ENCODE measurements at places on chromosomes 11 and 22.

DNA sequence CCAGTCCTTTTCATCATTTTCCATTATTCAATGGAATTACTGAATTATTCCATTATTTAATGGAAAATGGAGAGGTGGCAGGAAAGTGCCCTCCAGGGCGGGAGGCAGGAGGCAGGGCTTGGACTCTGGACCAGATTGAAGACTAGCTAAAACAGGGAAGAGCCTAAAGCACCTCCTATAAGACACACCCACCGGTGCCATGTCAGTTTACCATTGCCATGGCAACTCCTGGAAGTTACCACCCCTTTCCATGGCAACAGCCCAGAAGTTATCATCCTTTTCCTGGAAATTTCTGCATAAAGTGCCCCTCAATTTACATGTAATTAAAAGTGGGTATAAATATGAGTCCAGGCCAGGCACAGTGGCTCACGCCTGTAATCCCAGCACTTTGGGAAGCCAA, 443.7 kb downstream of the TBC1D22A start:
- DNase-seq, result no peak

- no peak for DNase-seq
Measured at GRCh38 chr11:120424185-120424969, 87.2 kb upstream of the GRIK4 start.

DNA sequence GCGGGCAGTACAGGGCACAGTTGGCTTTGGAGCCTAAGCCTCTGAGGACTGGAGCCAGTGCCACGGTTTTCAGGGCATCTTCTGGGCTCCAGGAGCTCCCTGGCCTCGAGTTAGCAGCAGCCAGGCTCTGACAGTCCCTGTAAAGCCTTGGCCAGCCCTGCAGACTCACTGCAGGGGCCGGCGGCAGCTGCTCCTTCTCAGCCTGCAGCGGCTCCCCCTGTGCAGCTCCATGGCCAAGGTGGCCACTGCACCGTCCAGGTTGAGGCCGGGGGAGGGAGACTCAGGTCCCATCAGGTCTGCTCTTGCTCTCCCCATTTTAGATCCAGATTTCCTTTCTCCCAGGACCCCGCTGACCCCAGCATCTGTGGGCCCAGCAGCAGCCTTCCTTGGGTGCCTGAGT, 1461.1 kb downstream of the BRD1 start:
- DNase-seq, result no peak

GRCh38 chr11:69240332-69241074, 53.5 kb upstream of the MYEOV start:
- no peak for DNase-seq

- no peak for DNase-seq
Measured at GRCh38 chr22:32414191-32414590, 2.1 kb upstream of the RTCB start.

- DNase-seq, result no peak
Measured at GRCh38 chr11:91698845-91699244, 525.8 kb upstream of the FAT3 start.

DNA sequence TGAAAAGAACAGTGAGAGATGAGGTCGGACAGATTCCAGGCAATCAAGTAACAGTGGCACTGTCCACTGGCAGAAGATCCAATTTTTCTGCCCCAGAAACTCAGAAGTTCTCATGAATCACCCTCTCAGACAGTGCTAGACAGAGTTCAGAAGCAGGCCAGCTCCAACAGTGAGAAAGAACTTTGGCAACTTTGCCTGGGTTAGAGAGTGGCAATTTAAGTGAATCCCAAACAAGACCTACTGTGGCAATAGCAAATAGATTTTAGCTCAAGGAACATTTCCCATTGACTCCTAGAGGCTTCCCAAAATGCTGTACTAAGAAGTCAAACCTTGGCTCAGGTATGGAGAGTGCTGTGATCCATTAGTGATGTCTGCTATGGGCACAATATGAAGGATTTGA, 12.3 kb downstream of the CD44 start:
- no peak for DNase-seq

DNA sequence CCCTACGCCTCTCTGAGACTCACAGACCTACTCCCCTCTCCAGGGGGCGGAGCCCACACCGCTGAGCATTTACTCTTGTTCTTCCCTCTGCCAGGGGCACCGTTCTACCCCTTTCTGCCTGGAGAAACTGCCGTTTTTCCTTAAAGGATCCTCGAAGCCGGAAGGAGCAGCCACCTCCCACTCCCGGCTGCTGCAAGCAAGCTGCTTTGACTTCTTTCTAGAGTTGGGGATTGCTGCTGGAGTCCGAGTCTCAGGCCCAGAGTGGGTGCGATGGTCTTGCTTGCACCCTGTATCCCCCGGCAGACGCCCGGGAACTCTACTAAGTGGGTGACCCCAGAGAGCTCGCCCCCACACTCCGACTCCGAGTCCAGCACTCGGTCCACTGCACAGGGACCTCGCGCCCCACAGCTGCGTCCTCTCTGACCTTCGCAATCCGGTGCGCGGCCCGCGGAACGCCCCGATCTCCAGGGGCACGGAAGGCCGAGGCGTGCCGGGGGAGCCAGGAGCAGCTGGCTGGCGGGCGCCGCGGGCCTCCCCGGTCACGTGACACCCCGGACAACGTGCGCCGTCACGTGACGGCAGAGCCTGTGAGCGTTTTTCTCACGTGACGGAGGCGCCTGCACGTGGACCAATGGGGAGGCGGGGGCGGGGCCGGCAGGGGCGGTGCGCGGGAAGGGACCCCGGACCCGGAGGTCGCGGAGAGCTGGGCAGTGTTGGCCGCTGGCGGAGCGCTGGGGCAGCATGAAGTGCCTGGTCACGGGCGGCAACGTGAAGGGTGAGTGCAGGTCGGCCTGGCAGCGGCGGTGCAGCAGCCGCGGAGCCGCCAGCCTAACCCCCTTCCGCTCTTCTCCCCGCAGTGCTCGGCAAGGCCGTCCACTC, at the start of gene RAD9A:
TSS of gene RAD9A (plus strand) at position 683 of the 879 bp plus-strand sequence. CDS start at position 742, 59 bp downstream.
- DNase-seq, result peak; percentile 93

GRCh38 chr22:36330655-36331305, 57.0 kb downstream of the MYH9 start:
- DNase-seq, result peak; percentile 35

DNA sequence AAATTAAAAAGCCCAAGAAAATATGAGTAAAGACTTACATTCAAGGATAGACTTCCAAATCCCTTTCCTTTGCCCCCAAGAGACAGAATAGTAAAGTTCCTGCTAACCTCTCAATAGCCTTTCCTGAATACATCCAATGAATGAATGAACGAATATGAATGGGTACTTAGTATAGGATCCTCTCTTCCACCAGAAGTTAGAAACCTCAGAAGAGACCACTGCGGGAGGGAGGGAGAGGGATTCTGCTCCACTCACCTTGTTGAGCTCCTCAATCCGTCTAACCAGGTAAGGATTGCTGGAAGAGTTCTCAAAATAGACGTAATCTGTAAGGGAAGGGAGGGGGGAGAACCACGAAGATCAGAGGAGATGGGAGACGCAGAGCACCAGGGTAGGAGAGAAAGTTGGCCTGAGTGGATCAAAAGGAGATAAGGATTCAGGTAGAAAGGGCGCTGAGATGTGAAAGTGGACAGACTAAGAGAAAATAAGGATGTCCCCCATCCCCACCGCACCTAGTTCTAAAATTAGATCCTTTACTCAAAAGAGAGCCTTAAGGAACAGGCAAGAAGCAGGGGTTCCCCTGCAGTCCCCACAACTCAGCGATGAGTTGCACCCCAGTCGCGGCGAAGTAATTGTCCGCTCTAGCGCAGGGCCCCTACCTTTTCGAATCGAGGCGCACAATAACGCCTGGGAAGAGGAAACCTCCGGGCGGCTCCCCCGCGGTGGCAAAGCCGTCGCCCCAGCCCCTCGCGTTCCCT, 1.1 kb downstream of the MTA2 start:
- DNase-seq, result no peak

DNA sequence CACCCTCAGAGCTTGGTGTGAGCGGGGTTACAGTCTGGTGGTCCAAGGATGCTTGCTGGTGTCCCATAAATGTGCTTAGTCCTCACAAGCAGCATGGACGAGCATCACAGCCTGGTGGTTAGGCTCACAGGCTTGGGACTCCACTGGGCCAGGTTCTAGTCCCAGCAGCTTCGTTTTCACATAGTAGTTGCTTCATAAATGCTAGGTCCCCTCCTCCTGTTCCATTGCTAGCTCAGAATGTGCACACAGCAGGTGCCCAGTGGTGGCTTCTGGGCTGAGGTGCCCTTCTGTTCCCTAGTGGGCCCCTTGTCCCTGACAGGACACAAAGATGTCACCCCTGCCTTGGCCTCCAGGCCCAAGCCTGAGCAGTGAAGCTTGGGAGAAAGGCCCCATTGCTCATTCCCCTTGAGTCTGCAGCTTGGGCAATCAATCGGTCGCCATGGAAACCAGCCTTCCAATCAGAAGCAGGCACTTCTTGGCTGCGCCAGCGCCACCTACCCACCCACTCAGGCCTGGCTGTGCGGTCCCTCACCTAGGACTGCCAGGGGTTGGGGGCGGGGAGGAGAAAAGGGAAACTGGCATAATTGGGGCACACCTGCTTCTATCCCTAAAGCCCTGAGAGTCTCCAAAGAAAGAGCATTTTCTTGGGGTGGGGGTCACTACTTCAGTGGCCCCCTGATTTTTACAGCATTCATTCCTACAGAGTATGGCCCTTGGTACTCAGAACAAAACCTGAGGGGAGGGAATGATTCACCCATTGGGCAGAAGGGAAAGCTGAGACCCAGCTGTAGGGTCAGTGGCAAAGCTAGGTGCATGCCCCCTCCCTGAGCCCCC, 48.1 kb downstream of the CYTH4 start:
- peak; percentile 47 for DNase-seq

GRCh38 chr11:126817096-126817495, 183.5 kb downstream of the KIRREL3 start:
- DNase-seq, result no peak

DNA sequence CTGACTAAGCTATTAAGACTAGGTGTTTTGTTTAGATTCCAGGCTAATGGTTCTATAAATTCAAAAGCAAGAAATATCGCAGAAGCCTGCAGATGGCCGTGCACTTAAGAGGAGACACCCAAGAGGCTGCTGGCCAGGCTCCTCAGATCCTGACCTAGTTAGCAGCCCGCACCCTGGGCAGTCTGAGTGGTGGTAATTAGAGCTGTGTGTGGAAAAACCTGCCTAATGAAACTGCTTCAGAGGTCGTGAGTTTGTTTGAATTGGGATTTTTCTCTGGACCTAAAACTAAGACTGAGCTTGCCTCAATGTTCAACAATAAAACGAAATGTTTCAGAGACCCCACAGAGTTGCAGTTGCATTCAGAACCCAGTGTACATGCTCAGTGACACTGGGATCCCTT, 627.7 kb downstream of the OPCML start:
- no peak for DNase-seq

DNA sequence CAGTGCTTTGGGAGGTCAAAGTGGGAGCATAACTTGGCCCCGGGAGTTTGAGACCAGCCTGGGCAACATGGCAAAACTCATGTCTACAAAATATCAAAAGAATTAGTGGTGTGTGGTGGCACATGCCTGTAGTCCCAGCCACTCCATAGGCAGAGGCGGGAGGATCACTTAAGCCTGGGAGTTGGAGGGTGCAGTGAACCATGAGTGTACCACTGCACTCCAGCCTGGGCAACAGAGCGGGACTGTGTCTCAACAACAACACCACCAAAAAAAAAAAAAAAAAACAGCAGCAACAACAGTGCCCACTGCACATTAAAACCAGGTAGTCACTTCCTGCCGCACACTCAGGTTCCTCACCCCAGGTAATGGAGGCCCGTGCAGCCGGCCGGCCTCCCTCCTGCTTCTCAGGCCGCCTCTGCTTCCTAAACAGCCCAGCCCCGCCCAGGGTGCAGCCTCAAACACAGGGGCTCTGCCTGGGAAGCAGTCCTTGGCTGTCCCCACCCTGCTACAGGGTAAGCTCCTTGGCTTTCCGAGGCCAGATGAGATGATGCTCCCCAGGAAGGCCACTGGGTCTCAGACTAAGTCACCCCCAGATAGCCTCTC, 318.3 kb downstream of the SHANK2 start:
- no peak for DNase-seq

DNA sequence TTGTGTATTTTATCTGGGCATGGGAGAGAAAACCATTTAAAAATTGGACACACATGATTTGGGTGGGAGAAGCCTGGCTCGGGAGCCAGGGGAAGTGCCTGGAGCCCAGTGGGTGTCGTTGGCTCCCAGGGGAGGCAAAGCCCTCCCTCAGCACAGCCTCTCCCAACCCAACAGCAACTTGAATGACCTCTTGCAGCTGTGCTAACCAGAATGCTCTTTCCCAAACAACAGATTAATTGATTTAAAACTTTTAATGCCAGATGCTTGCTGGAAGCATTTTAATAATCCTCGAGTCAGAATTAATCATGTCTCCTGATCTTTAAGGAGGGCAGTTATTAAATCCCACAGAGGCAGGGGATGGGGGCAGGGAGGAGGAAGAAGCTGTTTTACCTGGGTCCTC, 401.6 kb downstream of the BUD13 start:
- no peak for DNase-seq
